A549 treated with CORT108297 at 1 μM for 4 hours (cell line): ENCODE measurements at places on chromosomes 5 and 9. TPM values are rescaled to one million over a fixed set of nuclear protein-coding genes. Genes with fewer than 3 reads are reported as not detected.

Gene UBE2QL1
- total RNA-seq = 0.14 to 0.22 TPM (median 0.17 TPM) in 5 replicates

Gene ARHGEF39
- total RNA-seq = 13.1 to 20.9 TPM (median 19.3 TPM) in 5 replicates

Gene ZBTB26
- 1.4 to 2.3 TPM (median 2.2 TPM) in 5 replicates for total RNA-seq

Gene LEAP2
- 0.73 to 1.6 TPM (median 1.1 TPM) in 5 replicates for total RNA-seq

Gene HMGCS1
- 44.7 to 62.8 TPM (median 54.0 TPM) in 5 replicates for total RNA-seq

Gene CDKN2B-AS1
- total RNA-seq = not detected in 5 replicates

Gene PKN3
- total RNA-seq = 11.0 to 19.9 TPM (median 15.3 TPM) in 5 replicates

Gene TAF11L11
- 0.13 to 0.36 TPM (median 0.21 TPM) in 5 replicates for total RNA-seq

Gene DNM1
- total RNA-seq = 78.2 to 96.1 TPM (median 86.9 TPM) in 5 replicates

Gene DBN1
- 55.6 to 82.0 TPM (median 74.1 TPM) in 5 replicates for total RNA-seq

Gene LCN15
- total RNA-seq = 0.02 TPM in 1 of 5 replicates, not detected in the others

Gene EMB
- 4.6 to 6.5 TPM (median 5.7 TPM) in 5 replicates for total RNA-seq

Gene PCDHGA8
- 0.02 to 0.08 TPM (median 0.03 TPM) in 5 replicates for total RNA-seq

Gene INSL6
- not detected in 5 replicates for total RNA-seq

Gene SREK1IP1
- total RNA-seq = 7.5 to 11.0 TPM (median 8.7 TPM) in 5 replicates

Gene KIF12
- total RNA-seq = 1.5 to 3.5 TPM (median 2.3 TPM) in 5 replicates

Gene KCNN2
- 0.06 to 0.20 TPM (median 0.12 TPM) in 5 replicates for total RNA-seq

Gene COL15A1
- total RNA-seq = 0.39 to 0.80 TPM (median 0.51 TPM) in 5 replicates

Gene FOXD4L4
- 0.04 to 0.14 TPM (median 0.08 TPM) in 4 of 5 replicates, not detected in the other for total RNA-seq
